ENCODE measurements at places on chromosomes 5 and 9.

- DNase-seq = no peak
Measured at GRCh38 chr5:179121667-179122111, 61.5 kb downstream of the ZNF354C start.

DNA sequence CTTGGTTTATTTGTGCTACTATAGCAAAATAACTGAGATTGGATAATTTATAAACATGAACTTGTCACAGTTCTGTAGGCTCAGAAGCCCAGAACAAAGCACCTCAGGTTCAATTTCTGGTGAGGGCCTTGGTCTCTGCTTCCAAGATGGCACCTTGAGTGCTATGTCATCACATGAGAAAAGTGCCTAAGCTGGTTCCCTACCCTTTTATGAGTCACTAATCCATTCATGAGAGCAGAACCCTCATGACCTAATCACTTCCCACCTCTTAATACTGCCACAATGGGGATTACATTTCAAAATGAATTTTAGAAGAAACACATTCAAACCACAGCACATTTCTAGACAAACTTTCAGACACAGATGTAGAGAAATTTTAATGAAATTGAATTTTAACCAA, 98.2 kb upstream of the PRSS3 start:
- DNase-seq = no peak

- DNase-seq = no peak
Measured at GRCh38 chr9:21825637-21826036, 23.2 kb downstream of the MTAP start.

DNA sequence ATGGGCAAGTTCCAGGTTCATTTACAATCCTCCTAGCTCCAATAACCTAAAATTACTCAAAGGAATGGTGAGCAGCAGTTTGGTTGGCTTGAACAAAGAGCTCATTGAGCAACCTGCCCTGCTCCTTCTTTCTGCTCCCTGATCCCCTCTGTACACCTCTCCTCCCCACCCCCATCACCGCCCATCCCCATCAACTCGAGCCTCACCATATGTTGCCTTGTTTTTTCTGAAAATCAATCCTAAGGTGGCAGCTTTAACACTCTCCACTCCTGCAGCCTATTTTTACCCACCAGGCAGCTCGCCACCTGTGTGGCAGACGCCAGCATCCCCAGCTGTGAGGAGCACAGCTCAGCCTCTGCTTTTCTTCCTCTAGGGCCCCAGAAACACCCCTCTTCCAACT, 533.4 kb upstream of the BRINP1 start:
- DNase-seq = no peak

- DNase-seq = no peak
Measured at GRCh38 chr5:20224046-20224445, 236.0 kb upstream of the CDH18 start.

- DNase-seq = no peak
Measured at GRCh38 chr9:127832248-127832647, 22.2 kb downstream of the ENG start.

GRCh38 chr5:172640139-172640538, 924 bp upstream of the NEURL1B start:
- DNase-seq = no peak

DNA sequence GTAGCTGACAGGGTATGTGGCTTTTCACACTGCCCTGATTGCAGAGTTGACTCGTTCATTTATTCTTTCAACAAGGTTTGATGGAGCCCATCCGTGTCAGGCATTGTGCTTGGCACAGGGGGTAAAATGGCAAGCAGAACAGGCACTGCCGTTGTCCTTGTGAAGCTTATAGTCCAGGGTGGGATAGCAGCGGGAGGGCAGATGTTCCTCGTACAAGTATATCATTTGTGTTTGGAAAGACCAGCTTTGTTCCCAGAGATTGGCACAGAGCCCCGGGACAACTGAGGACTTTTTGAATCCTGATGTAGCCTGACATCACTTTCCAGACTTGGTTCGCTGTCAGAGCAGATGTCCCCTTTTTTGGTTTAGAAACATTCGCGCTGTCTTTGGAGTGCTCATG, 50.9 kb downstream of the MVB12B start:
- DNase-seq = no peak

GRCh38 chr9:94941211-94941875, 214.8 kb downstream of the AOPEP start:
- no peak for DNase-seq

- DNase-seq = peak; percentile 64
Measured at GRCh38 chr9:76542360-76542759, 83.4 kb downstream of the GCNT1 start.

- DNase-seq = no peak
Measured at GRCh38 chr5:38677636-38678035, 121.2 kb upstream of the LIFR start.

DNA sequence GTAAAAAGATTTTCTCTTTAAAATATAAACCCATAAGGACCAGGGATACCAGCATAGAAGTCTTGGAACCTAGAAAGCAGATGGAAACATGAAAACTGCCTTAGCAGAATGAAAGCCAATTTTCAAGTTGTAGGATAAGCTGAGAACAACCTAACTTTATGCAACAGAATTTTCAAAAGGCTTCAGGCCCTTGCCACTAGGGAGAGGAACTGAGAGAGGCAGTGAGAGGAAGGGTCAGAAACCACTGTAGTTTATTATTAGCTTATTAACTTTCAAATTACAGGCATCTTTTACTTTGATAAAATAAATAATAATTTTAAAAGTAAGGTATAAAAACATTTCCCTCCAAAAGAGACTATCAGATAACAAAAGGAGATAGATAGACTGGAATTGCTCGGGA, 33.4 kb downstream of the FAM81B start:
- DNase-seq = no peak

GRCh38 chr5:89435347-89435746, 552.4 kb upstream of the MEF2C start:
- DNase-seq = no peak
